ENCODE measurements at places on chromosomes 2 and 18.

- no peak for DNase-seq
Measured at GRCh38 chr18:62647179-62647578, 68.2 kb upstream of the PHLPP1 start.

GRCh38 chr2:128664499-128664971 lies 345.9 kb upstream of the HS6ST1 start:
- DNase-seq, result no peak

DNA sequence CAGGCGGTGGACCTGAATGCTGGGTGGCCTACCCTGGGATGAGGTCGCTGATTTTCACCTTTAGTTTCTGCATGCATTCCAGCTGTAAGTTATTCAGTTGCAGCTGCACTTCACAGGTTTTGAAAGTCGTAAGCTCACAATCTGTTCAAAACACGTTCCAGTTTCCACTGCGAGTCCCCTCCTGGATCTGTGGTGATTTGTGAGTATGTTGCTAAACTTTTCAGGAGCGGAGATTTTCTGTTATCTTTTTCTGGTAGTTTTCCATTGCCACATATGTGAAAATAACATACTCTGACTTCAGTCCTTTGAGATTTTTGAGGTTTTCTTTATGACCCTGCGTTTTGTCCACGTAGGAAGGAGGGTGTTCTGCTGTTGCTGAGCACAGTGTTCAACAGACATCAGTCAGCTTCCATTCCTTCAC lies 102.1 kb downstream of the SNTG2 start:
- no peak for DNase-seq

GRCh38 chr18:60936101-60936500 lies 397.1 kb upstream of the CDH20 start:
- no peak for DNase-seq

- DNase-seq, result no peak
Measured at GRCh38 chr2:219509780-219510511, 4.3 kb upstream of the ASIC4 start.

DNA sequence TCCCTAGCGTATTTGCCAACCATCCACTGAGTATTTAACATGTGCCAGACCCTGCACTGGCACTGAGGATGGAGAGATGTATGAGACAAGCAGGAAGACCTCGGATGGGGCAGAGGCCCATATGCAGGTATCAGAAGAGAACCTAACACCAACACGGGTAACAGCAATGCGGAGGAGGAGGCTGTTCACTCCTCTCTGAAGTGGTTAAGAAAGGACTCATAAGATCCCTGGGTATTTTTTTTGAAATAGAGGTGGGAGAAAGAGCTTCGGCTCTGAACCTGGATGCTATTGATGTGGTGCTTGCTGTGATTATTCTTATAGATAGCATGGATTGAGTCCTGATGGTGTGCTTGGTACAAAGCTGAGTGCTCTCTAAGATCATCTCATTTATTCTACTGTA lies 418.3 kb downstream of the LPIN1 start:
- no peak for DNase-seq

- DNase-seq, result no peak
Measured at GRCh38 chr18:75209951-75210258, 692 bp upstream of the TSHZ1 start.

- DNase-seq, result no peak
Measured at GRCh38 chr2:206799083-206799482, 33.7 kb downstream of the FASTKD2 start.

GRCh38 chr18:63263444-63263843 lies 56.1 kb downstream of the BCL2 start:
- DNase-seq, result no peak

DNA sequence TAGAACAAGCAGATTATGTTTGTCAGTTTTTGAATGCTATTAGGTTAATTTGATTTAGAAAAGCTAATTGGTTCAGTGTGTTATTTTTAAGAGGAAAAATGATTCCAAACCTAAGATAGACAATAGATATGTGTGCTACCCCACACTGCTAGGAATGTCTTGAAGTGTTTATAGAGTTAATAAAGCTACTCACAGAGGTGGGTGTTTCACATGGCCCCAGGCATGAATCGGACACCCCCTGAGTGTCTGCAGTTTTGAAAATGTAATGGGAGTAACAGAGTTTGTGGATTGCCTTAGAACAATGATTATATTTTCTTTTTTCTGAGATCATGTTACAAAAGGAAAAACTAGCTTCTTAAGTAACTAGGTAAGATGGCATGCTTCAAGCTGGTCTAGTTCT lies 348.3 kb downstream of the ADCYAP1 start:
- DNase-seq, result no peak

DNA sequence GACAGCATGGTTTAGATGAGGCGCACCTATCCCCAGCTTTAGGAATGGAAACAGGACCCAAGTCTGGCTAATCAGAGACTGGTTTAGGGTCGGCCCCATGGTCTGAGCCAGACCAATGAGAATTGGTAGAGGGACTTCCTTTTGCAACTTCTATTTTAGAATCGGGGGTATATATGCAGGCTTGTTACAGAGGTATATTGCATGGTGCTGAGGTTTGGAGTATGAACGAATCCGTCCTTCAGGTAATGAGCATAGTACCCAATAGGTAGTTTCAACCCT lies 1.5 kb upstream of the BOLA3 start:
- DNase-seq, result no peak

GRCh38 chr2:171726847-171727450 lies 39.7 kb downstream of the DYNC1I2 start:
- DNase-seq, result no peak

DNA sequence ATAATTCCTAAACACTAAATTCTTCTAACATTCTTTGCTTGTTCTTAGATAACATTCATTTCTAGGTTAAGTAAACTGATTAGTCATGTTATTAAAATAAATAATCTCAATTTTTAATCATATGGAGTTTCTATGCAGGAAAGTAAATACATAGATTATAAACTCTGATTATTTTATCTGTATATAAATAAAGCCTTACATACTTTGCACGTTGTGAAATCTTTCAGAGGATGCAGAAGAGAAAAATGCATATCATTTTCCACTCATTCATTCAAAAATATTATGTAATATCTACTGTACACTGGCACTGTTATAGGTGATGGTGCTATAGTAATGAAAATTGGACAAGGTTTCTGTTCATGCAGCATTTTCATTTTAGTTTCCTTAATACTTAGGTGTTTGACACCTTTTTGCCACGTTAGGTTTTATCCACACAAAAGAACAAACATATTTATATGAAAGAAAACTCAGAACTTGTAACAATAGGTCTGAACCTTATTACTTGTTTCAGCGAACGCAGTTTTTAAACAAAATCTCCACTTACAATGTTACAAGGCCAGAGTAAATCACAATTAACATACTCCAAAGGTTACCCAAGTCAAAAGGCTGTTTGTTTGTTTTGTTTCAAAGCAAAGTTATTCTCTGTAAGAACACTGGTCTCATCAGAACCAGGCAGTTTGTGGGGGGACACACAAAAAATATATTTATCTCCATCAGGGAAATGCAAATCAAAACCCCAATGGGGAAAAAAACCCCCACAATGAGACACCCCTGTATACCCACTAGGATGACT lies 27.4 kb downstream of the ADAM17 start:
- no peak for DNase-seq

GRCh38 chr2:161571051-161571429 lies 53.2 kb upstream of the SLC4A10 start:
- no peak for DNase-seq

GRCh38 chr2:61044636-61045035 lies 21.0 kb upstream of the SANBR start:
- no peak for DNase-seq

DNA sequence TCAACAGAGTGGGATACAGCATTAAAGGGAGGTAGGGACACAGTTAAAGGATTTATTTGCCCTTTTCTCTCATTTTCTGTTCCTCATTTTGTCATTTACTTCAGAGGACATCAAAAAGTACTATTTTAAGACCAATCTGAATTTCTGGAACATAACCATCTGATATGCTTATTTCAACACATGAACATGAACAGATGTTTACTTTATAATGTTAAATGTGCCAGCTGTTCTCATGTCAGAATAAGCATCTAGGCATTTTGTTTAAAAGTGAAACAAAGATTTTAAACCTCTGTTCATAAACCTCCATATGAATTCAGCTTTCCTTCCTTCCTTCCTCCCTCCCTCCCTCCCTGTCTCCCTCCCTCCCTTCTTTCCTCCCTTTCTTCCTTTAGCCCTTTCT lies 677.7 kb downstream of the CNTNAP5 start:
- DNase-seq, result no peak

- DNase-seq, result no peak
Measured at GRCh38 chr2:170714381-170715061, 616 bp upstream of the SP5 start.

- no peak for DNase-seq
Measured at GRCh38 chr2:216621292-216621691, 11.9 kb upstream of the IGFBP2 start.

DNA sequence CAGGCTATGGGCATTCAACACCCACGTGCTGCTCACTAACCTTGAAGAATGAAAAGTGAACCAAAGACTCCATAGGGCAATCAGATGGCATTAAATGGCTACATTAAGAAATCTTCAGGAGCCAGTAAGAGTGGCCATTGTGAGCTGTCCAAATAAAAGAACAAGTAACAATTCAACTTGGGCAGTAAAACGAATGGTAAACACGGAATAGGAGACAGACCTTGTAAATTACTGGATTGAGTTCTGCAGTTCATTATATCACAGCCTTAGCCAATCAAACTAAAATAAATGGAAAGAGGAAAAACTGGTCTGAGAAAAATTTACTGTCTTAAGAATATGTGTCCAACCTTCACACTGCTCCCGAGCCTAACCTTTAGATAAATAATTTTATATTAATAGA lies 306.5 kb upstream of the ZNF521 start:
- no peak for DNase-seq

DNA sequence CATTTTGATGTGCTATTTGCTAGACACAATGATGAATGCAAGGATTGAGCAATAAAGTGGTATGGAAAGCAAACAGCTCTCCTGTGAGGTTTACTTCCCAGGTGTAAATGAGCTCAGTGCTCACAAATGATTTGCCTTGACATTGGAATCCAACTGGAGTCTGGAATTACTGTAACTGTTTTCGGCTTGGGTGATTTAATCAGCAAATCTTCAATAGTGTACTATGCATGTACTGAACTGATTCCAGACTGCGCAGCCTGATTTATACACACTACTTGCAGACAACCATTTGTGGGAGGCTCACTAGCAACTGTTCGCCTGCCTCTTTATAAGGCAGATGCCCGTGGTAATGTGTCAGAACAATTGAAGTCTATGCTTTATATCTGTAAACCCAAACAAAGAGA lies 27.9 kb upstream of the SOX11 start:
- DNase-seq, result no peak

- DNase-seq, result no peak
Measured at GRCh38 chr2:241309684-241310117, 5.8 kb downstream of the HDLBP start.

DNA sequence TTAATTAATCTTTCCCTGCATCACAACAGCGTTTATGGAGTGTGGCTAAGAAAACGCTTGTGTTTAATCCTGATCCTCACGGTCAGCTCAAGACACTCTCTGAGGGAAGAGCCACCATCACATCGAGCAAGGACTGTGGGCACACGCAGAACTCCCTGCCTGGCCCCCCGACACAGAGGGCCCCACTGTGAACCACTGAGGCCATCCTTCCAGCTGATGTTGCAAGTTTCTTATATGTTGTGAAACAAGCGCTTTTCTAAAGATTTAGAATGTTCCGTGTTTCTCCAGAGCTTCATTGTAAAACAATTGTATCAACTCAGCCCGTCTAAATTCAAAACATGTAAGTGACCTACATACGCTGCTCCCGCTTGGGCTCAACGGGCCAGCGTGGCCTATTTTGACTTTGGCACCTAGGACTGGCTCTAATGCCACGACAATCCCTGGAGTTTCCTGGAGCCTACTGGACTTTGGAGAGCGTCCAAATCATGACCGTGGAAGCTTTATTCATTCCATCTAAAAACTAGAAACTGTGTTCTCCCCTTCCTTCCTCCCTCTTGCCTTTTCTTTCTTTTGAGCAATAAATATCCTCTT lies 34.9 kb downstream of the SERPINE2 start:
- no peak for DNase-seq

DNA sequence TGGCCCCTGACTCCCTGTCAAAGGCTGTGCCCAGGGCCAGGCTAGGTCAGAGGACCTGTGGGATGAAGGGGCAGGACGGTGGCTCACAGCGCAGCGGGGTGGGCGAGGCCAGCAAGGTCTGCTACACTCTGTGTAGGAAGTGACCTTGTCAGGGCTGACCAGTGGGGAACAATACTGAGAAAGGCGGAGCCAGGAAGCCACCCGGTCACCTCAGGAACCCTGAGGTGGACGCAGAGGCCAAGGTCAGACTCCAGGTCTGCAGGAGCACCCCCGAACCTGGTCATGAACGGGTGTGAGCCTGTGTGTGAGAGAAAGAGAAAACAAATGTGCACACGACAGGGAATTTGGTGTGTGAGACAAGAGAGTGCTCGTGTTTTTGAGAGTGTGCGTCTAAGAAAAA lies 72.3 kb downstream of the SMAD7 start:
- DNase-seq, result no peak

GRCh38 chr2:132595693-132596092 lies 74.3 kb downstream of the LYPD1 start:
- DNase-seq, result no peak

DNA sequence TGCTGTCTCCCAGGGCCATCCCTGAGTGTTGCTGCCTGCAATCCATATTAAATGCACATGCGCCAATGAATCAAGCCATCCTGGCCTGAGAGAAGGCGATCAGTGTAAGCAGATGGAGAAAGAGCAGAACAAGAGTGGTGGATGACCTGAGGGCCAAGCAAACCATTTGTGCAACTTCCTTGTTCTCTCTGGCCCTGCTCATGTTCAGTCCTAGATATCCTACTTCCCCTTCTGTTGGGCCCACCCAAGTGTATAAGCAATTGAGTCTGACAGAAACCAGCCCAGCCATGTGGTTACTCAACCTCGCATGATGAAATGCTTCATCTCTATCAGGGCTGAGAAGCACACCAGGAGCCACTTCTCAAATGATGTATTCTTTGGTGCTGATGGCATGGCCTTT lies 383.1 kb upstream of the ID2 start:
- no peak for DNase-seq

DNA sequence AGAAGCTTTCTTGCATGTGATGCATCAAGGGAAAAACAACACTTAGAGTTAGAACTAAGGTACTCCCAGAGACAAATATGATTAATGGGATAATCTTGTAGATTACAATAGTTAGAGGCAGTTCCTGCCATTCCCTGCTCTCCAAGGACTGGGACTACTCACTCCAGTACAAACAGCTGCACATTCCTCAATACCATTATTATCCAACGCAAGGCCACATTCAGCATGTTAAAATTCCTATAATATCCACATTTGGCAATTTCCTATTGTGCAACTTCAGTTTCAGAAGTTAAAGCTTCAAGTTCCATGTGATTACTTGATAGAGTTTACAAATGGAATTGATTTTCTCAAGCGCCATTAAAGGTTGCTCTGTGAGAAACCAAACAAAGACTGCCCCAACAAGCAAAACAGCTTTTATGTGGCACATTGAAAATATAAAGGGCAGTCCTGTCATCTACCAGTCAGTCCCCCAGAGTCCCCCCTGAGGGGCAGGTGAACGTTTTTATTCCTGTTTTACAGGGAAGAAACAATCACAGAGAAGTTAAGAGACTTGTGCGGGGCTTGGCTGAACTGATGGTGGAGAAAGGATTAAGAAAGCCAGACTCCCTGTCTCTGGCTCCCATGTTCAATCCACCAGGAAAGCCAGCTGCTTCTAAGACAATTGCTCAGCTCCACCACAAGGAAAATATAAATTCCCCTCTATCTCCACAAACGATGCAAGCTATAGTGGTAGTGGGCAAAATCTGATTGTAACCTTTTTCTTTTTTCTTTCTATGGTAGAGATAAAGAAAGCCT lies 72.6 kb downstream of the TXNL1 start:
- DNase-seq, result no peak
